Common myeloid progenitor, CD34-positive (primary cell): ENCODE measurements at places on chromosomes 1 and 21.
A peak's percentile ranks its signal among the peaks of the same experiment; 100 is the strongest.

GRCh38 chr21:37073417-37074196 lies 553 bp downstream of the TTC3 start:
- H3K27me3 ChIP-seq = no peaks in the 10 kb centered on the region
- H3K4me1 ChIP-seq = peaks cover 8% of the 10 kb centered on the region
- DNase-seq = peak; percentile 75
- H3K27ac ChIP-seq = peak overlapping the region; percentile 72

GRCh38 chr1:145993618-145994390 lies 2.6 kb downstream of the TXNIP start:
- peaks cover 18% of the 10 kb centered on the region for H3K36me3 ChIP-seq
- peak overlapping the region; percentile 47 for H3K27ac ChIP-seq
- H3K4me3 ChIP-seq = peak overlapping the region; percentile 100
- DNase-seq = no peak

GRCh38 chr1:234065794-234066447 lies 161.4 kb downstream of the SLC35F3 start:
- no peak overlapping the region for H3K4me3 ChIP-seq
- peak; percentile 47 for DNase-seq
- no peaks in the 10 kb centered on the region for H3K4me1 ChIP-seq
- H3K27me3 ChIP-seq = peaks cover 6% of the 10 kb centered on the region
- H3K36me3 ChIP-seq = no peaks in the 10 kb centered on the region

- H3K27me3 ChIP-seq = no peaks in the 10 kb centered on the region
- H3K27ac ChIP-seq = no peak overlapping the region
- no peak overlapping the region for H3K4me3 ChIP-seq
- no peak for DNase-seq
- peaks cover 12% of the 10 kb centered on the region for H3K4me1 ChIP-seq
These were observed 3.7 kb upstream of the PHACTR4 start for GRCh38 chr1:28365864-28366263.

GRCh38 chr1:81670286-81670685 lies 130.4 kb upstream of the ADGRL2 start:
- no peaks in the 10 kb centered on the region for H3K4me1 ChIP-seq
- DNase-seq = peak; percentile 43
- H3K4me3 ChIP-seq = no peak overlapping the region
- H3K27ac ChIP-seq = no peak overlapping the region
- H3K27me3 ChIP-seq = no peaks in the 10 kb centered on the region

- no peak overlapping the region for H3K4me3 ChIP-seq
- H3K27me3 ChIP-seq = no peaks in the 10 kb centered on the region
- no peaks in the 10 kb centered on the region for H3K4me1 ChIP-seq
- no peak overlapping the region for H3K27ac ChIP-seq
- peaks cover 3% of the 10 kb centered on the region for H3K36me3 ChIP-seq
- no peak for DNase-seq
These were observed 139.3 kb downstream of the NFIA start for GRCh38 chr1:61221642-61222041.

- H3K27me3 ChIP-seq = no peaks in the 10 kb centered on the region
- H3K4me1 ChIP-seq = peaks cover 20% of the 10 kb centered on the region
- H3K36me3 ChIP-seq = no peaks in the 10 kb centered on the region
- DNase-seq = no peak
- peak overlapping the region; percentile 81 for H3K27ac ChIP-seq
These were observed 15.1 kb upstream of the AIM2 start for GRCh38 chr1:159091607-159092031.

GRCh38 chr1:244280859-244281258 lies 170.8 kb downstream of the ADSS2 start:
- no peak overlapping the region for H3K27ac ChIP-seq
- no peaks in the 10 kb centered on the region for H3K27me3 ChIP-seq
- DNase-seq = no peak
- H3K36me3 ChIP-seq = no peaks in the 10 kb centered on the region
- no peak overlapping the region for H3K4me3 ChIP-seq

DNA sequence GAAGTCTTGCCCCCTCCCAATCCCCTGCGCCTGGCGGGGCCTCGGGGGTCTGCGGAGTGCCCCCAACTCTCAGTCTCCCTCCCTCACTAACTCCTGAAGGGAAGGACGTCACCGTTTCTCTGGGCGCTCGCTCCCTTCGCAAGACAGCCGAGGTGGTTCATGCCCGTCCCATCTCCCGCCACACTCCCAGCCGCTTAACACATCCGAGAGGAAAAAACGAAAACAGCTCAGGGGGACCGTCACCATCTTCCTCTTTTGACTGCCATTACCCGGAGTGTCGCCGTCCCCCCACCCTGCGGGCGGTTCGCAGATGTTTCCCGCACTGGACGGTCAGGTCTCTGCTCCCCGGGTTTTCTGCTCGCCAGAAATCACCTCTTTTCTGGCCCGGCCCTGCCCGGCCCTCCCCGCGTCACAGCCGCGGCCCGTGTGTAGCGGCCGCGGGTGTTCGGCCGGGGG lies 532 bp downstream of the ERO1B start:
- peaks cover 11% of the 10 kb centered on the region for H3K4me1 ChIP-seq
- H3K36me3 ChIP-seq = no peaks in the 10 kb centered on the region
- DNase-seq = peak; percentile 82
- peak overlapping the region; percentile 90 for H3K27ac ChIP-seq

DNA sequence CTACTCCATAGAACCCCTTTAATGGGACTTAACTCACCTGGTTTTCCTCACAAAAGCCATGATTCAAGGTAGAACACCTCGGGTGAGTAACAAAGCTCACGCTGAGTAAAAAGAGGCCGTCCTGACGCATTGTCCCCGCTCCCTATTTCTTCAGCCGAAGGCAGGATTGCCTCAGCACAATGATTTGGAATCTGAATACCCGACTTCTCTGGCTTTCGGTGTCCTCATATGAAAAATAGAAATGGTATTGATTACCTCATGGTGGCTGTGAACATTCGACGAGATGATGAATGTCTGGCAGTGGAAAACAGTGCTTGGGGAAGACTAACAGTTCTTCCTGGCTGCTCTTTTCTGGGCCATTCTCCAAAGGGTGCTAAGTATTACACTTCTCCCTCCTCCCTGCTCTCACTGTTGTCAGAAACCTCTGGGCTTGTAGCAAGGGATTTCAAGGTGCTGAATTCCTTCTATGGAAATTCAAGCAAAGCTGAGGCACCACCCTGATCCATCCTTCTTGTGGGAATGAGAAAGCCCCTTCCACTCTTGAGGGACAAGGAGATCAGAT lies 148.3 kb downstream of the C1orf94 start:
- no peaks in the 10 kb centered on the region for H3K36me3 ChIP-seq
- H3K4me1 ChIP-seq = no peaks in the 10 kb centered on the region
- no peak overlapping the region for H3K4me3 ChIP-seq
- no peak for DNase-seq
- H3K27me3 ChIP-seq = no peaks in the 10 kb centered on the region

DNA sequence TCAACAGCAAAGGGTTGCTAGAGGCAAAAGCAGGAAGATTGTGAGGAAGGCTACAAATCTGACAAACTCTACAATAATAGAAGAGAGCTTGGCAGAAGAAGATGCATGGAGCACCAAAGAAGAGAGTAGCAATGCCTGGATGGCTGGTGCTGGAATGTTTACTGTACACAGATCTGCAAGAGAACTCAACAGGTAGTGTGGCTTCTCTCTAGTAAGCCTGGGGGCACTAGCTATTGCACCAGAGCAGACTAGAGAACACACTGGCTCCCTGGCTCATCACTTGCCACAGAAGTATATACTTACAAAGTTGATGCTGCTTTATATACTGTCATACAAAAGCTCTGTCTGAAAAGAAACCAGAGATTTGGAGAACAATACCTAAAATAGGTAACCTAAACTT lies 475.0 kb upstream of the NCAM2 start:
- no peaks in the 10 kb centered on the region for H3K27me3 ChIP-seq
- no peak for DNase-seq
- H3K36me3 ChIP-seq = no peaks in the 10 kb centered on the region
- no peak overlapping the region for H3K27ac ChIP-seq
- no peaks in the 10 kb centered on the region for H3K4me1 ChIP-seq

- H3K36me3 ChIP-seq = no peaks in the 10 kb centered on the region
- H3K27ac ChIP-seq = peak overlapping the region; percentile 39
- peaks cover 22% of the 10 kb centered on the region for H3K4me1 ChIP-seq
- no peak for DNase-seq
These were observed 7.1 kb downstream of the BLACAT1 start for GRCh38 chr1:205448540-205449253.

- no peaks in the 10 kb centered on the region for H3K36me3 ChIP-seq
- no peaks in the 10 kb centered on the region for H3K4me1 ChIP-seq
- H3K27ac ChIP-seq = no peak overlapping the region
- no peak for DNase-seq
- H3K27me3 ChIP-seq = no peaks in the 10 kb centered on the region
These were observed 3.9 kb downstream of the OVAAL start for GRCh38 chr1:180562640-180563025.

DNA sequence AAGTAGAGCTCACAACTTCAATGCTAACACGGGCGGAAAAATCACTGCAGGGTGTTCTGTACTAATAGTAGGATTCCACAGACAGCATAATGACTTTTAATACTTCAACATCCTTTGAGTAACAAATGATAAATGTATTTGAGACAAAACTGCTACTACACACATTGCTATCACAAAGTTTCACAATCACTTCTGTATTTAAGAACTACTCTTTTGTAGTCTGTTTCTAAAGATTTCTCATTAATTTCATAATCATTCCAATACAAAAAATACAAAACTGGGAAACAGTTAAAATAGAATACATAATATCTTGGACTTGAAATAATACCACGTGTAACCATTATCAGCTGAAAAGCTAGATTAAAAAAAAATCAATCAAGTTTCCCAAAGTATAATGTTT lies 2.7 kb downstream of the HMGN1 start:
- H3K27ac ChIP-seq = no peak overlapping the region
- peaks cover 16% of the 10 kb centered on the region for H3K4me1 ChIP-seq
- no peaks in the 10 kb centered on the region for H3K27me3 ChIP-seq
- H3K36me3 ChIP-seq = peaks cover 13% of the 10 kb centered on the region

DNA sequence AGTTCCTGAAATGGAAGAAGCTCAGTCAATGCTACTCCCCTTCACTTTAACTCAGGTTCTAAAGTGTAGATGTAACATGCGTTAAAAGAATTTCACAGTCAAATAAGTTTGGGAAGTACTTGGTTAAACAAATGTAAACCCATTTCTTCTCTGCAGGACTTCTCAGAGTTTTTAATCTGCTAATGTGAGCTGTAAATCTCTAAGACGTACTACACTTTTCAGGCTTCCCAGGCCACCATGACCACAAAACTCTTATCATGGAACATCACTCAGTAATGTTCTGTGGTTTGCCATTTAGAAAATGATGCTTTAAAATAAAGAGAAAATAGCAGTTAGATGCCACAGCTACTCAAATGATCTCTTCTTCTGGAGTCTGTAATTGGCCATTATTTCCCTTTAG lies 104.3 kb downstream of the HHIPL2 start:
- no peak overlapping the region for H3K27ac ChIP-seq
- no peaks in the 10 kb centered on the region for H3K27me3 ChIP-seq
- no peaks in the 10 kb centered on the region for H3K36me3 ChIP-seq
- peaks cover 2% of the 10 kb centered on the region for H3K4me1 ChIP-seq

GRCh38 chr1:19432943-19433718 lies 52.2 kb downstream of the CAPZB start:
- no peaks in the 10 kb centered on the region for H3K27me3 ChIP-seq
- peaks cover 68% of the 10 kb centered on the region for H3K4me1 ChIP-seq
- H3K4me3 ChIP-seq = no peak overlapping the region
- peaks cover 18% of the 10 kb centered on the region for H3K36me3 ChIP-seq

DNA sequence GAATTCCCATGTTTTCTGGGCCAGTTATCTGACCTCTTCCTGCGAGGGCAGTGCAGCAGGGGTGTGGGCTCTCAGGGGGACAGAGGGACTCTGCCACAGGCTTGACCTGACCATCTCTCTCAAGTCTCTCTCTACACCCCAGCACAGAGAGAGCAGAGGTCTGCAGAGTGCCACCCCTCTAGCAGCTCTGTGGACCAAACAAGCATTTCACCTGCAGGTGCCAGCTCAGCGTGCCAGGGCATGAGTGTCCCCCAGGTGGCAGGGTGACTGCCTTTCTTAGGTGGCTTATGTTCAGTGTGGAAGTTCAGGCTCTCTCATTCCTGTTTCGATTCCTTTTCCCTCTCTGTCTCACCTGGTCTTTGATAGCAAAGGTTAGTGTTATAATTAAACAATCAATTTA lies 191.3 kb downstream of the CACNA1E start:
- H3K27me3 ChIP-seq = peaks cover 6% of the 10 kb centered on the region
- H3K4me3 ChIP-seq = no peak overlapping the region
- no peak for DNase-seq
- H3K36me3 ChIP-seq = no peaks in the 10 kb centered on the region

DNA sequence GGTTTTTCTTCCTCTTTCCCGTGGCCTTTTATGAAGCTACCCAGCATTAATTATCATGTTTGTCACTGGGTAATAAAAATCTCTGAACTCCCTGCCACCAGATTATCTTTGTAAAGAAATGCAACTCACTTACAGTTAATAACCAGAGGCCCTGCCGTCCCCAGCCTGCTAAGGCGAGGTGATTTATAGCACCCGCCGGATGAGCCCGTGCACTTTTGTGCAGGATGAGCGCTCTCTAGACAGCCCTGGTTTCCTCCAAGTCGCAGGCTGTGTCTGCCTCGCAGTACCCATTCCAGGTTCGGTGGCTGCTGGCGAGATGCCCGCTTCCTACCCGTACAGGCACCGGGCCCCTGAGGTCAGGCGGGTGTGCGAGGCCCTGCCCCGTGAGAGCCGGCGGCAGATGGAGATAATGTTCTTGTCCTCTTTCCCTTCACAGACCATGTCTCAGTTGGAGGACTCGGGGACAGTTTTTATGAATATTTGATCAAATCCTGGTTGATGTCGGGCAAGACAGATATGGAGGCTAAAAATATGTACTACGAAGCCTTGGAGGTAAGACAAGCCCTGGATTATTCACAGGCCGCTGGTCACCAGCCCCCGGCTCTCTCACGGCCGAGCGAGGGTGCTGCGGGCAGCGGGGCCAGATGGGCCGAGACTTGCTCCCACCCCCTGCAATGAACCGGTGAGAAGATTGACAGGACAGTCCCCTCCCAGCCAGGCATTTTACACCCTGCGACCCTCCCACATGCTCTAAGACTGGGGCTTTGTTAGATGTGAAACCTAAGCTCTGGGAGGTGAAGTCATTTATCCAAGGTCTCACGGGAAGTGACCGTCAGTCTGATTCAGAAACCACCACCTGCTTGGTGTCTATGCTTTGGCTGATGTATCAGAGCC lies 28.5 kb upstream of the SELENON start:
- DNase-seq = peak; percentile 94
- no peaks in the 10 kb centered on the region for H3K27me3 ChIP-seq
- H3K4me3 ChIP-seq = peak overlapping the region; percentile 32

- no peaks in the 10 kb centered on the region for H3K4me1 ChIP-seq
- no peaks in the 10 kb centered on the region for H3K27me3 ChIP-seq
- no peaks in the 10 kb centered on the region for H3K36me3 ChIP-seq
- H3K27ac ChIP-seq = no peak overlapping the region
- no peak overlapping the region for H3K4me3 ChIP-seq
These were observed 285.0 kb downstream of the DUSP10 start for GRCh38 chr1:221456918-221457317.

DNA sequence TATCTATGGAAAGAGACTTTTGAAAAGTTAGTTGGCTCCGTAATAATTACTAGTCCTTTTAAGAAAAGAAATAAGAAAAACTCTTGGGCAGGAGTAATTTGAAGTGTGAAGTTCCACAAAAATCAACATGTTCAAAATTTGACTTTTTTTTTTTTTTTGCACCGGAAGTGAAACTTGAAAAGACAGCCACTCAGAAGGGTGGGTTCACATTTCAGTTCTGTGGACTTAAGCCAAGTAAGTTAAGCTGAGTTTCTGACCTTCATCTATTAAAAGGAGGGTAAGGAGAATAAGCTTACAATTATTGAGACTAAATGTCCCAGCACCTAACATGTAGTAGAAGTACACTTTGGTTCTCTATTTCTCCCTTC lies 11.0 kb downstream of the RO60 start:
- H3K4me3 ChIP-seq = no peak overlapping the region
- no peak overlapping the region for H3K27ac ChIP-seq
- DNase-seq = no peak

GRCh38 chr1:109470245-109470644 lies 3.9 kb downstream of the SYPL2 start:
- peaks cover 77% of the 10 kb centered on the region for H3K27me3 ChIP-seq
- H3K4me1 ChIP-seq = peaks cover 12% of the 10 kb centered on the region
- no peak for DNase-seq
- H3K27ac ChIP-seq = no peak overlapping the region
- H3K36me3 ChIP-seq = no peaks in the 10 kb centered on the region
